ENCODE measurements at places on chromosomes 7 and 10.

DNA sequence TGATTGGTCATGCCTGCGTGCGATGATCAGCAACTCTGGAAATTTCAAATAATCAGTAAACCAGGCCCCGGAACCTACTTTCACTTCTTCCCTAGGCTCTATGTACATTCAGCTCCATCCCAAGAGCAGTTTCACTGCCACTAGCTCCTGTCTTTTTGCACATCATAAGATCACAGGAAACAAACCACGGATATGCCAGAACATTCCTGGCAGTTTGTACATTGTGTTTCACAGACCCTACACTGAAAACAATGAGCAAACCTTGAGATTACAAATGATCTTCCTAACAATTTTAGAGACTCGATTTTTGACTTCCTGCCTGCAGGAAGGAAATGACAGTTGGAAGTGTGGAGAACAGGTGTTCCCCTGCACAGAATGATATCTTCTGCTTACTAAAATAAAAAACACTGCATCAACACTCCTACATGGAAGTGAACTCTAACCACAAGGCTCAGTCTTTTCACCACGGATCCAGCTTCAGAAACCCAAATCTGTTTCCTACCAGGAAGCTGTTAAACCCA lies 7.6 kb upstream of the TMEM236 start:
- DNase-seq, result no peak

DNA sequence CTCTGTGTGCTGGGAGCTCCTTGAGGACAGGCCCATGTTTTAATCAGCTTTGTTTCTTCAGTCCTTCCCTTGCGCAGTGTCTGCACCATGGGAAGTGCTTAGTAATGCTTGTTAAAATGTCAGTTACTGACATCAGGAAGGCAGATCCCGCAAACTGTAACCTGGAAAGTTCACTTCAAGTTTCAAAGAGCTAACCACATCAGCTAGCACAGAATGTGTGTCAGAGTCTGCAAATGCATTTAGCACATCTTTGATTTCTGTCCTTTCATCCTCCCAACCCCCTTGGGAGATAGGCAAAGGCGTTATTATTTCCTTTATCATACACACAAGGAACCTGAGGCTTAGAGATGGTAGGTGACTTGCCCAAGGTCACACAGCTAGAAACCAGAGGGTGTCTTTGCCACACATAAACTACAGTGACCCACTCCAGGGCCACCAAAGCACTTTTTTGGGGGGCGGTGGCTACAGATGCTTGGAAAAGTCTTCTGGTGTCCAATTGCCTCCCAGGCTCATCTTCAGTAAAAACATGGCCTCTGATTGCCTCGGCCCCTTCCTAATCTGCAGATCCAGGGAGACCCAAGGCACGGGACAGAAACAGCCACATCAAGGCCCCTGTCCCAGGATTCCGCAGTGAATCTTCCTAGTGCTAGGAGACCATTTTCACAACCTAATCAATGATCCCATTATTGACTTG lies 116.2 kb upstream of the GPR26 start:
- no peak for DNase-seq

GRCh38 chr7:73970801-73971229 lies 57.2 kb upstream of the ELN start:
- no peak for DNase-seq

- no peak for DNase-seq
Measured at GRCh38 chr10:116912162-116912561, 62.9 kb downstream of the ENO4 start.

- no peak for DNase-seq
Measured at GRCh38 chr10:130212746-130213145, 76.6 kb downstream of the GLRX3 start.

Data from retinal pigment epithelial cell (primary cell).